ENCODE measurements at places on chromosomes 5 and 9.

GRCh38 chr5:96300976-96301375, 132.1 kb downstream of the PCSK1 start:
- DNase-seq, result no peak

GRCh38 chr9:35229066-35229778, 67.4 kb downstream of the UNC13B start:
- no peak for DNase-seq

- DNase-seq, result peak; percentile 28
Measured at GRCh38 chr5:36079200-36079781, 12.6 kb upstream of the UGT3A2 start.

DNA sequence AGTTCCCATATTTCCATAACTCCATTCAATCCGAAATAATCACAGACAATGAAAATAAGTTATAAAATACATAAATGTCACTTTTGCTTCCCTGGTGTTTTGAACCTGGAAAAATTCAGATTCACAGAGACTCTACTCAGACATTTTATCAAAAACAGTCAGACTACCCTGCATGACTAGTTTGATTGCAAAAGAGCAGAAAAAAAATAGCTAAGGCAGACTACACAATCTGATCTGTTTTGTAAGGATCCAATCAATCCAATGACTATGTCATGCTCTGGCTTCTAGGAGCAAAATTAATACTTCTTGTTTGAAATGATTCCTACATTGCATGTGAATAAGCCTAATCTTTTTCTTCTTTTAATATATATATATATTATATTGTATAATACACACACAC, 1262.6 kb downstream of the EFNA5 start:
- DNase-seq, result no peak

DNA sequence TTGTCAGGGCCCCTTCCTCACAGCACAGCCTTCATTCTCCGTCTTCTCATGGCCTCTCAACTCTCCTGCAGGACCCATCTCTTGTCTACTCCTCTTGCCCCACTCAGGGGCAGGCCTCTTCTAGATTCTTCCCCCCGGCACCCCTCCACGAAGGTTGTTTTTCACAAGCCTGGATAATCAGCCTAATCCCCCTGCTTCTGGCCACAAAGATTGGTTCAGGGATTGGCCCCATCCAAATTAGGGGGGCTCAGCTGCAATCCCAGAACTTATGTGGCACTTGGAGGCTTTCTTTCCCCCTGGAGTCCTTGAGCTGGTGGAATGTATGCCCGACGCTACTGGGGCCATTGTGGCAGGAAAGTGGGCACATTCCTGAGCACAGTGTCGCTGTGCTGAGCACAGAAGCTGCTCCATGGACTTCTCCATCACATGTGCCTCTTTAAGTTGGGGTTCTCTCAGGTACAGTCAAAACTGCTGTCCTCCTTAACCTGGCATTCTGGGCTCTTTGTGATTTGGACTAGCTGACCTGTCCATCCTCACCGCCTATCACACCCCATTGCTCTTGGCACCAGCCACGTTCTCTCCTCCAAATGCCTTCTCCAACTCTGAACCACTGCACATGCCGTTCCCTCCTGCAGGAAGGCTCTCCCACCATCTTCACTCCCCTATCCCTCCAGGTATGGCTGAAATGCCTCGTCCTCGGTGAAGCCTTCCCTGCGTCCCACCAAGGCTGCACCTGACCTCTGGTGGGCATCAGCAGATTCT, 66.8 kb upstream of the RNF130 start:
- no peak for DNase-seq

DNA sequence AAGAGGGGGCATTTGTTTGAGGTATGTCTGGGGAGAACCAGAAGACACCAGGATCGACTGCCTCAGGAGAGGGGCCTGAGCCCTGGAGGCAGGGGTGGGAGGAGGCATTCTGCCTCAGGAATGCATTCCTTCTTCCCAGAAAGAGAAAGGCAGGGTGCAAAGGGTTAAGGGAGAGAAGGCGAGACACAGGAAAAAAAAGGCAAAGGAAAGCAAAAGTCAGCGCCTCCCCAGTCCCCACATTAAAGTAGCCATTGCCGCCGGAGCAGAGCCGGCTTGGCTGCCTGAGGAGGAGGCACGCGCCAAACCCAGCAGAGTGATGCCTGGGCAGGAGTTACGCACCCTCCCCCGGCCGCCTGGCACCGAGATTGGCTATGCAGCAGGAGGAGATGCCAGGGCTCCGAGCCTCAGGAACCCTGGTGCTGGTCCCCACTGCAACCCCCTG, 123.8 kb upstream of the PHYKPL start:
- DNase-seq, result no peak

- DNase-seq, result no peak
Measured at GRCh38 chr9:94895668-94896067, 169.2 kb downstream of the AOPEP start.

- DNase-seq, result no peak
Measured at GRCh38 chr5:67976181-67976580, 239.4 kb upstream of the PIK3R1 start.

GRCh38 chr5:53355931-53356330, 124.5 kb upstream of the FST start:
- DNase-seq, result no peak

DNA sequence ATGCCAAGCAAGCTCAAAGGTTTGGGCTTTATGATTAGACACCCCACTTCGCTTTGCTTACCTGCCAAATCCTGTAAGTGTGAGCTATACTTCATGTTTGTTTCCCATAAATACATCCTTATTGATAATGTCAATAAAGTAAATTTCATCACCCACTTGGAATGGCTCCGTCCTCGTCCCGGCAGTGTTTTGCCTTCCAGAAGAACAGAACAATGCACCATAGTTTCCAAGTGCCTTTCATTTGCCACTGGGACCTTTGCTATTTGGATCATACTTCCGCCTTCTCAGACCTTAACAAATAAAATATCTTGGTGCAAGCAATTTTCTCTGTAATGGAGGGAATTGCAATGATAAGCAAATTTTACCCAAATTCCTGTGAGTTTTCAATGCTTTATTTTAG, 229.3 kb downstream of the PIK3R1 start:
- no peak for DNase-seq

DNA sequence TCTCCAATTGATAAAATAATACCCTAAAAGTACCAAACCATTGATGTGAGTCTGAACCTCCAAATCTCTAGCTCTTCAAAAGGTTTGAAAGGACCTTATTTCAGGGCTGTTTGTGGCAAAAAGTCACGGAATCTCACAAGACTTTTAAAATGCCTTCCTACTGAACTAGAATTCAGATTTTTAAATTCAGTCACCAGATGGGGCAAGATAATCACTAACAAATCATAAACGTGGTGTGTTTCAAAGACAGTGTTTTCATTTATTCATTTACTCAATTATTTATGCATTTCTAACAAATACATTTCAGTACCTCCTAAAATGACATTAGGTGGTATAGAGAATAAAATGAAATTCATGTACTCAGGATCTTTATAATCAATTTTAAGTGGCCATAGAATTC, 68.2 kb upstream of the SMC2 start:
- no peak for DNase-seq

GRCh38 chr5:125325488-125326149, 579.2 kb upstream of the ZNF608 start:
- DNase-seq, result no peak
